ENCODE measurements at places on chromosomes 4 and X.

- no peak for DNase-seq
Observed at GRCh38 chr4:13522282-13523104, 21.8 kb downstream of the NKX3-2 start.

- no peak for DNase-seq
Observed at GRCh38 chrX:155888139-155888538, 7.0 kb downstream of the VAMP7 start.

GRCh38 chr4:1518997-1519700 is 112.9 kb upstream of the NKX1-1 start:
- DNase-seq, result no peak

DNA sequence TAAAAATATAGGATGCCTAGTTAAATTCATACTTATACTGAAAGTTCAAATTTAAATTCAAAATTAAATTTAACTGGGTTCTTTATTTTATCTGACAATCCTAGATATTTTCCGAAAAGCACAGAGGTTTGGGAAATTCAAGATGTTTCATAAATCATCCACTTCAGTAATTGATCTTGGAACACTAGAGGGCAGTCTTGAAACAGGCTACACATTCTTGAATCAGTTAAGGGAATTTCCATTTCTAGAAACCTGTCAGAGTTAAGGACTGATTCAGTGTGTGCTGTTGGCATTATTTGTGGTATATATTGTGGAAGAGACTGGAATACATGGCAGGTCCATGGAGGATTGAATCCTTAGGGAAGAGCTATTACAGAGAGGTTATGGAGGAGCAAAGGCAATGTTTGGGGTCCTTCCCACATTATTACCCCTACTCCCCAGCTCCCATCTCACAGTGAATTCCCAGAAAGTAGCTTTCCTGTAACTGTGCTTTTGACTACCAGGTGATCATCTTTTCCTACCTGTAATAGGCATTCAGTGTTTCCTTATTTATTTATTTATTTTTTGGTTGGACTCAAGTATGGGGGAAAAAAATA is 92.9 kb downstream of the EGF start:
- DNase-seq, result no peak

GRCh38 chr4:108351791-108352190 is 183.1 kb upstream of the LEF1 start:
- DNase-seq, result no peak

- no peak for DNase-seq
Observed at GRCh38 chr4:124167602-124168001, 544.9 kb downstream of the ANKRD50 start.

GRCh38 chr4:96677499-96677898 is 837.6 kb downstream of the PDHA2 start:
- DNase-seq, result no peak

GRCh38 chr4:43048570-43048969 is 156.1 kb downstream of the GRXCR1 start:
- no peak for DNase-seq

DNA sequence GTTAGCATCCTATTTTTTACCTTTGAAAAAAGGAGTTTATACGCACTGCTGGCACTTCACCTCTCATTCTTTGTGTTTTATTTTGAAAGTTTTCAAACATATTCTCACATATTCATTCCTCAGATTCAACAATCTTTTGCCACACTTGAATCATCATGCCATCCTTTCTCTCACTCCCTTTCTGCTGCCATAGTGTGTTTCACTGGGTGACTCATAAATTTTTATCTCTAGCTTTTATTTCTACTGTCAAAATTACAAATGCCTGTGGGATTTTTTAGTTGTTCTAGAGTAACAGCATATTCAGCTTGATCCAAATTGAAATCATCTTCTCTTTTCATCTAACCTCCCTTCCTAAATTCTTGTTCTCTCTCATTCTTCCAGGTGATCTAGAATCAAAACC is 28.0 kb downstream of the MFSD8 start:
- no peak for DNase-seq

- no peak for DNase-seq
Observed at GRCh38 chrX:31240982-31241381, 169.1 kb upstream of the FTHL17 start.

GRCh38 chr4:26273616-26273980 is 47.2 kb upstream of the RBPJ start:
- DNase-seq, result no peak

GRCh38 chrX:77937291-77937690 is 26.8 kb downstream of the ATP7A start:
- no peak for DNase-seq

- DNase-seq, result no peak
Observed at GRCh38 chrX:127578395-127578794, 473.8 kb downstream of the ACTRT1 start.

DNA sequence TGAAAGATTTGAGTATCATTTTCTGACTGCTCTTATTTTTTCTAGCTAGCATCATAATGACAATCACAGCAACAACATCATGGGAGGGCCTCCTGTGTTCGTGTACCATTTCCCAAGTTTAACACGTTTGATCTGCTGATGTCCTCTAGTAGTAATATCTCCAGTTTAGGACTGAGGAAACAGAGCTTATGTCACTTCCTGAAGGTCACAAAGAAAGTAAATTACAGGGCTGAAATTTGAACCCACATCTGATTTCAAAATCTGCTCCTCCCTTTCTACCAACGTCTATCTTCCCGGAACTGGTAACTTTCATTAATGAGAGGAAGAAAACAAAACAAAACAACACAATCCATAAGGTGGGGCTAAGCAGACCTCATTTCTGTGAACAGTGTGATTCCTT is 302.7 kb downstream of the PACRGL start:
- no peak for DNase-seq

- DNase-seq, result no peak
Observed at GRCh38 chrX:141669689-141670088, 28.9 kb downstream of the SPANXD start.

DNA sequence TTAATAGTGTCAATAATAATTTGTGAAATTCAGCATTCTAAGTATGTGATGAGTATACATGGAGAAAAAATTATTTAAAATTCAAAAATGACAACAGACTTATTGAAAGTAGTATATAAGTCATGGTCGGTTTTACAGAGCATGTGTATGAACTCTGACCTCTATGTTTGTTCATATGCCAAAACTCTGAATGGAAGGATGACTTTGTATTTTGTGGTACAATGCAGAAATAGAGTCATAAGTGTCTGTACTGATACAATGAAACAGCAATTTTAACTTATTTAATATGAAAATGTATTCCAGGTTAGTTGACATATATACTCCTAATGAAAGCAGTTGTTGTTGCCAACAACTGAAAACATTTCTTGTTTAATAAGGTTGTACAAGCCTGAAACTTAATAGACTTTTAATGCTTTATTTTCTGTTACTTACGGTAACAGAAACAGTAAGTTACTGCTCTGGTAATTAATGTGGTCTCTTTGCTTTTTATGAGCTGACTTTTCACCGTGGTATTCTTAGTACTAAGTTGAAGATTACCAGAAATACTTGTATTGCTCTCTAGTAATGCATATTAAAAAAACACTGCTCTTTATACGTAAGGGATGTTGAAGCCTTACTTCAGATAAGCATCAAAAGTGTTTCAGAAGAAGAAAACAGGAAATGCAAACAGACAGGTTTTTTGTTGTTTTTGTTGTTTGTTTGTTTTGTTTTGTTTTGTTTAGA is 1.9 kb downstream of the UBE2K start:
- DNase-seq, result no peak

DNA sequence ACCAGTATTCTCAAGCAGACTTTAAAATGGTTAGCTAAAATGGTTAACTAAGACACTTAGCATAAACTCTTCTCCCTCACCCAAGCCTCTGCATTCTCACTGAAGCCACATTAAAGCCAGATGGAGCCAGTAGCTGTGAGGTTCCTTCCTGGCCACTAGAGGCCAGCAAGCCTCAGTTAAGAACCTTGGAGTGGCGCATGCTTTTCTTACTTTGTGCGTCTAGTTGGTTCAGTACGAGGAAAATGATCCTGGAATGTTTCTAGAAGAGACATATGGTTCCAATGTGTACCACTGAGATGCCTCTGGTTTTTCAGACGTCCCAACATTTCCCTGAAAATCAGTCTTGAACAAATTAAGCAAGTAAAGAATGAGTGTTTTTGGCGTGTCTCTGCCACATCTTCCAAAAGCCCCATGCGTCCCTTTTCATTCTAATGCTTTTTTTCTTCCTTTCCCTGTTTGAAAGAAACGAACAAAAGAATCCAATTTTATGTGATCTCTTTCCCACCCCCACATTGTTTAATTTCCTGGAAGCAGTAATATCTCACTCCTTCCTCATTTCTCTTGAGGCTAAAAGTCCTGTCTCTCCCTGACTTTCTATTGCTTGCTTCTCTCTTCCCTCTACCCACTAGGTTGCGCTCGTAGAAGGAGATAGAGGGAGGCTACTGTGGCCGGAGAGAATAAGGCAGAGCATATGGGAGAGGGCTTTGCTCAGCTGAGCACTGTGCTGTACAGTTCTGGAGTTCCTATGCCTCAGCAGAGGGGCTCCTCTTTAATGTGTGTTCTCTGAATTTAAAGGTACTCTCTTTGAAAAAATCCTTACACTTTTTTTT is 82.9 kb upstream of the TAB3 start:
- no peak for DNase-seq

- DNase-seq, result no peak
Observed at GRCh38 chrX:10679387-10679786, 59.0 kb upstream of the MID1 start.

- no peak for DNase-seq
Observed at GRCh38 chr4:91288702-91289311, 1015.0 kb upstream of the GRID2 start.

DNA sequence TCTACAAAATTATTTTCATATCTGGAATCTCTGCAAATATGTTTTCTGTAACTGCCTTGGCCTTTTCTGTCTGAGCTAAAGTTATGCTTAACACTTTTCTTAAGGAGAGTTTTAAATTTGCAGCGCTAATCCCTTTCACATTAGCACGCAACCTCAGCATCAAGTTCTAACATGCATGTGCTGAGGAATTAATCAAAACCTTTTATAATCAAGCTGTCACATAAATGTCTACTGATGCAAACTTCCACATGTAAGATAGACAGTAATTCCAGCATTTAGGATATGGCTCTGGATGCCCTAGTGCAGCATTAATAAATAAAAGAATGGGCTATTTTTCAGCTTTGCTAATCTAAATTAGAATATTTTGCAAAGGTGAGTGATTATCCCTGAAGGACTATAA is 17.5 kb upstream of the NEIL3 start:
- no peak for DNase-seq

DNA sequence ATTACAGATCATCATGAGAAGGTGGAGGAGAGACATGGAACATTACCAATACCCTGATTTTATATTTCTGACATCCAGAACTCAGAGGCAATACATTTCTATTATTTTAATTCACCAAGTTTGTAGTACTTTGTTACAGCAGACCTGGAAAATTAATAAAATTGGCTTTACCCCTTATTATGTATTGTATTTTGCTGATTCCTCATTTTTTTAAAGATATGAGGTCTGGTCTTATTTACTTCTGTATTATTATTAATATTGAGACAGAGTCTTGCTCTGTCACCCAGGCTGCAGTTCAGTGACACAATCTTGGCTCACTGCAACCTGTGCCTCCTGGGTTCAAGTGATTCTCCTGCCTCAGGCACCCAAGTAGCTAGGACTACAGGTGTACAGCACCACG is 357.3 kb upstream of the TECRL start:
- DNase-seq, result no peak

DNA sequence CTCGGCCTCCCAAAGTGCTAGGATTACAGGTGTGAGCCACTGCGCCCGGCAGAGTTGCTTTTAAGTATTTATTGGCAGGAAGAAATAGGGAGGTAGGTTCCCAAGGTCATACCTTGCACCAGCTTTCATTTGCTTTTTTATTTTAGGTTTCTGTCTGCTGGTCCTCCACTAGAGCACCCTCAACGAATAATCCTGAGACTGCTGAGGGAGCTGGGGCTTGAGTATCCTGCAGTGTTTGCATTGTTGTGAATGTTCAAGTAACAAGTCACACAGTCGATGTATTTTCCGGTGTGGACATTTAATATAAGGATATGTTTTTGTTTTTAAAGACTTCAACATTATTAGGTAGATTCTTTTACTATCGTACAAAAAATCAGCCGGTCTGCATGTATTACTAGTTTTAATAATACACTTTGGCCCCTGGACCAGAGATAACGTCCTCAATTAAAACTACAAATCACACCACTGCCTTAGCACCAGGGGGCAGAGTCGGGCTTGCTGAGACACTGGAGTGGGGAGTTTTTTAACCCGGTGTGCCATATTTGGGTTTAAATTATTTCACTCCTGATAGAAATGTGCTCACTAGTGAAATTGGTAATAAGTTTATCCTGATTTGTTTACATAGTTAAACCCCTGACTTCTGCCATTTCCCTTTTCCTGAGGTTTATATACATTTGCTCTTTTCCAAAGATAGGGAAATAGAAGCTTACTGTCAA is 11.6 kb downstream of the SMIM20 start:
- DNase-seq, result no peak

DNA sequence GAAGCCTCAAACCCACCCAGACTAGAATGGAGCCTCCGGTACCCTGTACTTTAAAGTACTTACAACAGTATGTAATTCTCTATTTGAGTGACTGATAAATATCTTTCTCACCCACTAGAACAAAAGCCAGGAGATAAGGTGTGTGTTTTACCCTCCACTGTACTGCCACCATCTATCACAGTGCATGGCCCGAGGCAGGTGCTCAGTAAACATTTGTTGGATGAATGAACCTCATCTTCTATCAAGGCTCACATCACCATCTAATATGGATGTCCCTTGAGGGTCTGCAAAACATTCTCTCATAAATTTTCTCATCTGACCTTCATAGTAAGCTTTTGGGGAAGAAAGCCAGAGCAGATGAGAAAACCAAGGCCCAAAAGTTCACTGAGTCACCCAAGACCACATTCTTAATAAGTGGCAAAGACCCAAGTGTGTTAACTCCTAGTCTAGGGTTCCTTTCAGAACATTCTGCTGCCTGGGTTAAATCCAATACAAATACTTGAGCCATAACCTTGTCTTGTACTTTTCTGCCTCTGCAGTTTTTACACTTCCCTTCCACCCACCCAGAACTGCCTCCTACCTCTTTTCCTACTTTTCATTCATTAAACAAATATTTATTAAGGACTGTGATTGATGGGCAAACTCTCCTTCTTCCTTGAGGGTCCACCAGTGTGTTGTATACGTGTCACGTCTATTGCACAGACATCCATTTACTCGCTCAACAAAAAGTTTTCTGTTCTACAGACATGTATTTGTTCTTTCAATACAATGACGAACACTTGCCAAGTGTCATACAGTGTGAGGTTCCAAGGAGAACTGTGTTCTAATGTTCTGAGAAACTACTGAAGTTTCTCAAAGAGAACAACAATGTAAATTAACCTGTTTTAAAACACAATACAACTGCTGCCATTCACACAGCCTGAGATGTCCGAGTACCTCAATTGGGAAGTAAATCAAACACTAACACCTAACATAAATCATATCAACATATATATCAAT is 35.7 kb downstream of the APBB2 start:
- no peak for DNase-seq

- DNase-seq, result no peak
Observed at GRCh38 chrX:70552130-70552704, 107.6 kb downstream of the DLG3 start.
